ENCODE measurements at places on chromosomes 6 and 20.
A peak's percentile ranks its signal among the peaks of the same experiment; 100 is the strongest.

DNA sequence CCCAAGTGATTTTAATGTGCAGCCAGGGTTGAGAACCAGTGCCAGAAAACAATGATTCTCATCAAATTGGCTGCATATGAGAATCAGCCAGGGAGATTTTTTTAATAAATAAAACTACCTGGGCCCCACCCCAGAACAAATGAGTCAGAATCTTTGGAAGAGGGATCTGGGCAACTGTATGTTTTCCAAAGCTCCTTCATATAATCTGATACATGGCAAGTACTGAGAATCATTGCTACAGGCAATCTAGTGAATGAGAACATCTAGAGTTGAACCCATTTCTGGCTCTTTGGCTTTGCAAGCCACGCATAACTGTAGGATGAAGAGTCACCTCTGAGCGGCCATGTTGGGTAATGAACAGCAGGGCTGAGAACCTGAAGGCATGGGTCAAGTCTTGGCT, 26.1 kb upstream of the DSP start:
- DNase-seq = no peak

DNA sequence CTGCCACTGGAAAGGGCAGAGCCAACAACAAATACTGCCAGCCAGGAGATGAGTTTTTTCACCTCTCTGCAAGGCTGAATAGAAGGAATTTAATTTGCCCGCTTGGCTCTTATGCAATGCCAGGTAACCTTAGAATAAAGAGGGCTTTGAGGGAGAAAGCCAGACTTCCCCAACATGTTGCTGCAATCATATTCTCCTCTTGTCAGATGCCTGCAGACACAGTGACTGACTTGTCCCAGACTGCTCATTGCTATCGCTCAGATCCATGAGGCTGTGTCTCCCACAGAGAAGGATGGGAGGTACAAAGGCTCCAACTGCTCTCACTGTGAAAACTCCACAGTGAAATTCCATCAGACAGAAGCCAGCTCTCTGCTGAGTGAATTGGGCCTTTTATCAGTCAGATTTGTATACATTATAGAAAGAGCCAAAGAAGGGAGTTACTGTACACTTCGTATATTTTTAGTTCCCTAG, 517.0 kb upstream of the ID4 start:
- peak; percentile 63 for DNase-seq

- DNase-seq = no peak
These were observed 96.1 kb upstream of the BHLHE23 start for GRCh38 chr20:63102721-63103375.

DNA sequence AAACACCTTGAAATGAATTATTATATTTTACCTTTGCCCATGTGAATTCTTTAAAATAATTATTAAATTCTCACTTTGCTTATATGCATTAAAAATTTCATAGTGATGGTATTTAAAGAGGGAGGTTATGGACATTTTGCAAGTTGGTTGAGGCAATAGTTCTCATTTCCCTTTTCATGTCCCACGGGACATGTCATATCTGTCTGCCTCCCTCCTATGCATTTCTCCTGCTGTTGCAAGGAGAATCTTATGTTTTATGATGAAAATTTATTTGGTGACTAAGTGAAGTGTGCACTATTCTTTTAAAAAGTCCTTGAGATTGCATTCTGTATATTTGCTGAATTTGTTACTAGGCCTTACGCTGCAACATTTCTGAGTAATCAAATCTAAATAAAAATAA, 67.2 kb downstream of the UTRN start:
- DNase-seq = no peak

DNA sequence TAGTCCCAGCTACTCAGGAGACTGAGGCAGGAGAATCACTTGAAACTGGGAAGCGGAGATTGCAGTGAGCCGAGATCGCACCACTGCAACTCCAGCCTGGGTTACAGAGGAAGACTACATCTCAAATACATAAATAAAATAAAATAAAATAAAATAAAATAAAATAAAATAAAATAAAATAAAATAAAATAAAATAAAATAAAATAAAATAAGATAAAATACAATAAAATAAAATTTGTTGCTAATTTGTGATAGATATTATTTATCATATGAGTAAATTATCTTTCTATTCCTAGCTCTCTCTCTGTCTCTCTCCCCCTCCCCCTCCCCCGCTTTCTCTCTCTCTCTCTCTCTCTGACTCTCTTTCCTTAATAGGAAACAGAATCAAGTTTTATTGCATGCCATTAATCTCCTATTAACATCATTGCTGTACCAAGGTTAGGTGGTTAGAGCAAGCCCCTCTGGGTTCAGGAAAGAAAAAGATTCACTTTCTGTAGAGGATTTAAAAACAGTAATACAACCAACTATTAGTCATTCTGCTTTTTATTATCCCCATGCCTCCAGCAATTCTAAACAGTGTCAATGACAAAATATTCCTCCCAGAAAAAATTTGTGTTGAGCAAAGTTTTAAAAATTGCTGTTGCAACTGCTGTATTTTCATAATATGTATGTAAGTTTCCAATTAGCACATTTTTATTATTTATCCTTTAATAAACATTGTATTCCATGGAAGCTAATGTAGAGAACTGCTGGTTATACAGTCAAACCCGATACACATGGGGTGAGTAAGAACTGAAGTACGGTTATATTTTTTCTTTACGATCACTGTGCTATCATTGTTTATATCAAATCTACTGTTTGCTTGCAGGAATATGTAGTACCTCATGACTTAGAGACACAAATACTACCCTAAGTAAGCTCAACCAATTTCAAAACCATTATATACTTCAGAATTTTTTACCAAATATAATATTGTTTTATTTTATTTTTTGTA, 22.1 kb downstream of the BMP5 start:
- no peak for DNase-seq

DNA sequence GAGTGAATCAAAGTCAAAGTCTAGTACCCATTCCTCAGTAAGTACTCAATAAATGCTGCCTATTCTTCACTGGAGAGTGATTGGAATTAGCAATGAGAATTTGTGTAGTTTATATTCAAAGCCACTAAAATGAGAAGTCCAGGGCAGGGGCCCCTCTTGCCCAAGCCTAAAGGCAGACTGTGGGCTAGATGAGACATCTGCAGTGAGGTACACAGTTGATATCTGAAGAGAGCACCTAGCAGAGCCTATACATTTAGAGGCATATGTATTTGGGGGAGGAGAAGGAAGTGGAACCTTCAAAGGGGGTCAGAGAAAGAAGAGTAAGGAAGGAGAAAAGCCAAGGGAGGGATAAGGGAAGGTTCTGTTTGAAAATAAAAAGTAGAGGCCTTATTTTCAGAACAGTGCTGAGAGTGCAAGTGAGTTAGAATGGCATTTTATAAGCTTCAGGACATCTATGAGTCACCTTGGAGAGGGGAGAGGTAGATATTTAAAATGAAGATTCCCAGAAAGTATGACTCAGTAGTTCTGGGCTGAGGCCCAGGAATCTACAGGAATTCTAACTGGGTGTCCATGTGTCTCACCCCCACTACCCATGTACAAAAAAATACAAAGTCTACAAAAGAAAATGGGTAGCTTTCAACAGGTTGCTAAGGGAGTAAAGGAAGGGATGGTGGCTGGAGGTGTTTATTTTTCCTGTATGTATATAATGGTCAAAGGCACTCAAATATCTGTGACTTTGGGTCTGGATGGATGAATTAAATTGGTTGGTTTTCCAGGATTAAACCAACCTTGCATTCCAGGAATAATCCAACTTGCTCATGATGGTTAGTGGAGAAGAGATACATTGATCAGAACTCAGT, 135.1 kb downstream of the ZFP64 start:
- no peak for DNase-seq

DNA sequence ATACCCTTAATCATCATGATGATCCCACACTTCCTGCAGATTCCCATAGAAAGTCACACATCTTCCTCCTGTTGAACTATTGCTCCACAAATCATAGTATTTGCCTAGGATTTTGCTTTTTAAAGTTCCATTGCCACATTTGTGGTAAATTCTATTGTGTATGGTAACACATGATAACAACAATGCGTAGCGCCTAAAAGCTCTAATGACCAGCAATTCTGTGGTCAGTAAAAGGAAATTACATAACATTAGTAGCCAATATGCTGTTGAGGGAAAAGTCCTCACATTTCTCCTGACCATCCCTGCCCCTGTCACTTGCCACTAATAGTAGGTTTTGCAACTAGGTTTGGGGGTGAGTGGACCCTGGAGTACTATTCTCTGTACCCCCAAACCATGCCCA, 31.8 kb upstream of the PDE7B start:
- no peak for DNase-seq

DNA sequence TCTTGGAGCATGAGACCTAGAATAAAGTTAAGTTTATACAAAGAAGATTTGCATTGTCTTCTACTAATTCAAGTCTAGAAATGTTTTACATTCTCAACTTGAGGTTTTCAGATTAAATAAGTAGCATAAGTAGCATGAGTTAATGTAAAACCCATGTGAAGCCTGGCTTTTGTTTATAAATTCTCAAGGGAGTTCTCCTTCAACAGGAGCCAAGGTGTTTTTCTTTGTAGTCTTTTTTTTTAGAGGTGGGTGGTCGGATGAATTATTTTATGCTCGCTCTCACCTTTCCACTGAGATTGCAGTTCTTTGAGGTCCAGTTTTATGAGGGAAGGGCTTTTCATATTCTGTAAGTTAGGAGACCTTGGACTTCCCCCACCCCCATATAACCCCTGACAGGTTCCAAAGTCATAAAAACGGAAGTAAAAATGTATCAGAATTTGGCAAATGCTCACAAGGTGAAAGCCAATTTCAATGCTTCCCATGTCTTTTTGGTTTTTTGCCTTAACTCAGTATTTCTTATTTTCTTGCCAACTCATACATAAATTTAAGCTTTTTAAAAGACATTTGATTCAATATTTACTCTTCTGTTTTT, 244.3 kb upstream of the ASCC3 start:
- DNase-seq = no peak

GRCh38 chr6:97097068-97098047, 172.8 kb downstream of the KLHL32 start:
- no peak for DNase-seq

- DNase-seq = no peak
These were observed 37.5 kb downstream of the SNX9 start for GRCh38 chr6:157860505-157860991.

DNA sequence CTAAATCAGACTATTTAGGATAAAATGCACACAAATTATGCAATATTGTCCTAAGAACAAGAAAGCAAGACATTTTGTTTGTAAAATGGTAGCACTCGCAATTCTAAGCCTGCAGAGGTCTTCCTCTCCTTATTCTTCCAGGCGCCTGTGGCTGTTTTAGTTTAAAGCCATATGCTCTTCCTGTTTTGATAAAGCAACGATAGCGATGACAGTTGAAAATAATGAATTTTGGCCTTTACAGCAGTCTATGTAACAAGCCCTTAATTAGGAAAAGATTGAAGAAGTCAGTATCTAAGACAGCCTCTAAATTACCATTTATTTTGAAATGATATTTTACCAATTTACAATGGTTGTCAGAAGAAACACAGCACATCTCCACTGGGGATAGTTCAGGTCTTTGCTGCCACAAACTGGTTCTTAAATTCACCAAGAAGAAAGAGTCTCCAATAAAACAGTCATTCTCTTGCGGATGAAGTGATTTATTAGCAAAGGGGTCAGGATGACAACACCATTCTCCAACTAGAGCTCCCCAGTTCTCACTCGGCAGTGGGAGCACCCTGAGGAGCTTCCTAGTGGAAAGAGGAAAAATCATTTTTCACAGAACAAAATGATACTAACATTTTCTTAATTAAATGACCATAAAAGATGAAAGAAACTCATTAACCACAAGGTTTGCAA, 21.4 kb downstream of the UBE3D start:
- DNase-seq = no peak

- DNase-seq = peak; percentile 15
These were observed 28.5 kb upstream of the KIF6 start for GRCh38 chr6:39753725-39754045.

- no peak for DNase-seq
These were observed 49.8 kb downstream of the CPXM1 start for GRCh38 chr20:2750491-2751251.

DNA sequence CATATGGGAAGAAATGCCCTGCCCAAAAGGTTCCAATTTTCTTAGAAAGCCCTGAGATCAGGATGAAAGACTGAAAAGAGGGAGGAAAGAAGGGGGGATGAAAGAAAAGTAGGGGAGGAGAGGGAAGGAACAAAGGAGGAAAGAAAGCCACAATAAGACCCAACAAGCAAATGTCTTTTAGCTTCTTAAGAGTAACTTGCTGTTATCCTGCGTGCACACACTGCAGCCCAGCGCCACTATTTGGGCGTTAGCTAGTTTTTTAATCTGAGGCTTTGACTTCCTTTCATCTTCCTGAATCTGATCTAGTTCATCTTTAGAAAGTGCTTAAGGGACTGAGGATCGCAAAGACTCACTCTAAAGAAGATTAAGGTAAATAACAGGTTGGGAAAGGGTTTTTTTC, 77.4 kb upstream of the HDDC2 start:
- no peak for DNase-seq

GRCh38 chr6:5278047-5278446, 16.7 kb downstream of the FARS2 start:
- DNase-seq = no peak

GRCh38 chr20:61835791-61836350, 229.8 kb downstream of the TAF4 start:
- no peak for DNase-seq

All from right lung (tissue), 10 donors.